ENCODE measurements at places on chromosomes 5 and 9. TPM values are rescaled to one million over a fixed set of nuclear protein-coding genes. Genes with fewer than 3 reads are reported as not detected.

DNA sequence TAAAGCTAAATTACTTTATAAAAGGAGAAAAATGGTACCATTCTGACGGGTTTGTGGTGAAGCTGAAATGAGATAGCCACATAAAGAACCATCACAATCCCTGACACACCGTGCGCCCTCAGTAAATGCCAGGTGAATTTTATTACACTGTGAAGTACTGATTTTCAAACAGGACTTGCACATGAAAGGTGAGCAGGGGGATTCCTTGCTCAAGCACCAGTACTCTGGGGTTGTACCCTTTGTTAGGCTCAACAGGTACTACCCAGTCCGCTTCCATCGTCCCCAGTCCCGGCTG is 419 bp upstream of the RABGAP1 start:
- peaks cover 35% of the 10 kb centered on the region for H3K4me1 ChIP-seq
- H3K4me3 ChIP-seq: peak overlapping the region; percentile 94
- peak overlapping the region; percentile 76 for H3K27ac ChIP-seq
- no peak for DNase-seq

GRCh38 chr9:115864581-115864980 is 289.0 kb upstream of the PAPPA start:
- H3K27me3 ChIP-seq: no peaks in the 10 kb centered on the region
- H3K4me1 ChIP-seq: no peaks in the 10 kb centered on the region
- no peaks in the 10 kb centered on the region for H3K36me3 ChIP-seq
- no peak overlapping the region for H3K27ac ChIP-seq
- no peak for DNase-seq

SLC6A19 gene
- total RNA-seq: not detected

DNA sequence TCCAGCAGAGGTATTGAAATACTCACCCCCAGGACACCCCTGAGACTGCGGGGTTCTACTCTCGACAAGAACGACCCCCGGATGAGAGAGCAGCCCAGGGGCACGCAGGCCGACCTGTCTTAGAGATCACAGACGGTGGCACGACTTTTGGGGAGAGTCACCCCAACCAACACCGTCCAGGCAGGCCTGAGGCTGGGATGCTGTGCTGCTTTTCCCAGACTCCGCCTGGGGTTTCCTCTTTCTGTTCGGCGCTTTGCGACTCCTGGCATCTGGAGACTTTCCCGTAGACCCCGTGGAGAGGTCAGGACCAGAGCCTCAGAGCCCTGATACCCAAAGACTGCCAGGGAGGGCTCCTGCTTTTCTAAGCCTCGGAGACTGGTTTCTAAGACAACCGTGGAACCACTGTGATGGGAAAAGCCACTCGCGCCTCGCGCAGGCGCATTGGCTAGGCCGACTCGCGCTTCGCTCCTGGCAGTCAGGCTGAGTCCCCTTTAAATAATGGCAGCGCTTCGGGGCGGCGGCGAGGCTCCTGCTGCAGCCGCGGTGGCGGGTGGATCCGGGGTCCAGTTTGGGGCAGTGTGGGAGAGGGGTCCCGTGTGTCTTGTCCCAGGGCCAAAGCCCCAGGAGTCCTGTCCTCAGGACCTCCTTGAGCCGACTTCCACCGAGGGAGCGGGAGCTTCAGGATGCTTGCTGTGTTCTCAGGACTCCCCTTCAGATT is 484.0 kb downstream of the SPATA31A7 start:
- no peak overlapping the region for H3K27ac ChIP-seq
- H3K36me3 ChIP-seq: no peaks in the 10 kb centered on the region
- DNase-seq: no peak

PALM2AKAP2 gene
- 45.9 TPM for total RNA-seq

GRCh38 chr9:112050544-112051475 is 124.3 kb downstream of the SUSD1 start:
- no peak for DNase-seq
- H3K27me3 ChIP-seq: no peaks in the 10 kb centered on the region
- no peaks in the 10 kb centered on the region for H3K36me3 ChIP-seq
- H3K4me3 ChIP-seq: no peak overlapping the region
- H3K27ac ChIP-seq: no peak overlapping the region

- H3K4me1 ChIP-seq: no peaks in the 10 kb centered on the region
- H3K27ac ChIP-seq: no peak overlapping the region
- no peak overlapping the region for H3K4me3 ChIP-seq
- no peaks in the 10 kb centered on the region for H3K36me3 ChIP-seq
Measured at GRCh38 chr5:18325431-18325830, 691.2 kb downstream of the TAF11L14 start.

- H3K27me3 ChIP-seq: no peaks in the 10 kb centered on the region
- H3K4me3 ChIP-seq: no peak overlapping the region
- H3K4me1 ChIP-seq: no peaks in the 10 kb centered on the region
- H3K36me3 ChIP-seq: no peaks in the 10 kb centered on the region
- H3K27ac ChIP-seq: no peak overlapping the region
Measured at GRCh38 chr9:34898846-34899245, 59.2 kb upstream of the PHF24 start.

GRCh38 chr5:132024789-132025402 is 13.4 kb upstream of the ACSL6 start:
- H3K4me3 ChIP-seq: no peak overlapping the region
- H3K27ac ChIP-seq: no peak overlapping the region
- no peak for DNase-seq
- no peaks in the 10 kb centered on the region for H3K27me3 ChIP-seq

DNA sequence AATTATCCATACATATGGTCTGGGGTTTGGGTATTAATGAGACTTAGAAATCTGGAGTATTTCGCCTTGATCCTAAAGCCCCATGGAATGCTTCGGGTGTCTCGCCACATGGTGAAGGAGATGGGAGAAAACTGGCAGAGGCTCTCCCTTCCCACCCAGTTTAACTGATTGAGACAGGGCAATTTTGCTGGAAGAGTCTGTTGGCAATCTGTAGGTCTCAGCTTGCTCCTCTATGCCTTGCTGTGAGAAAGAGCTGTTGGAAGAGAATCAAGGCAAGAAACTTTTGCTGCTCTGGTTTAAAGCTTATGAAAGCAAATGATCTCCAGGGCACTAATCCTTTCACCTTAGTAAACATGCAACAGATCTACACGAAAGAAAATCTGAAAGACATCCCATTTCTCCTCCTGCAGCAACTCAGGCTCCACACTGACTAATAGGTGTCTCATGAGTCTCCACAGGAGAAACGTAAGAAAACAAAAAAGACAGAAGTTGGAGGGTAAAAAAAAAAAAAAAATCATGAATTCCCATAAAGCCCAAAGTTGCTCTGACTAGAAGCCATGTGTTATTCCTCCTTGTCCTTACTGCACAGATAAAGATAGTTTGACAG is 369.9 kb downstream of the EFNA5 start:
- no peak for DNase-seq
- no peaks in the 10 kb centered on the region for H3K27me3 ChIP-seq
- peaks cover 9% of the 10 kb centered on the region for H3K4me1 ChIP-seq
- no peak overlapping the region for H3K4me3 ChIP-seq
- no peak overlapping the region for H3K27ac ChIP-seq

LEAP2 gene
- 0.49 TPM for total RNA-seq

FBN2 gene
- total RNA-seq: 5.8 TPM

OR1K1 gene
- total RNA-seq: not detected

- no peaks in the 10 kb centered on the region for H3K4me1 ChIP-seq
- no peak for DNase-seq
- H3K27ac ChIP-seq: no peak overlapping the region
- no peaks in the 10 kb centered on the region for H3K27me3 ChIP-seq
- no peaks in the 10 kb centered on the region for H3K36me3 ChIP-seq
Measured at GRCh38 chr5:57703721-57704120, 221.1 kb upstream of the ACTBL2 start.

DNA sequence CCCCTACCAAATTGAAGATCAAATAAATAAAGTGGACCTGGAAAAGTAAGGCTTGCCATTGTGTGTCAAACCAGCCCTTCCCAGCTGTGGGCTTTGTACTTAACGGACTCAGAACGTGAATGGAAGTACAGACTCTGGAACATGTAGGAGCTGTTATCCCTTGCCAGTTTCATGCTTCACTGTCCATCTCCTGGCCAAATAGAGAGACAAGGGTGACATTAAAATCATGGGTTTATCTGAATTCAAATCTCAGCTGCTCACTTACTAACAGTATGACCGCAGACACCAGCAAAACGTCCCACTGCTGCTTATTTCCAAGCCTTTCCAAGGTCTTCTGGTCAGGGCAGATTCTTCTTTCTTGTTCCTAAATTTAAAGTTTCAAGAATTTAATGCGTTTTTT is 52.2 kb downstream of the EXOSC2 start:
- no peak overlapping the region for H3K27ac ChIP-seq
- no peak for DNase-seq
- H3K4me3 ChIP-seq: no peak overlapping the region
- no peaks in the 10 kb centered on the region for H3K4me1 ChIP-seq

GRM6 gene
- total RNA-seq: not detected

PHF24 gene
- total RNA-seq: 0.35 TPM

- H3K27me3 ChIP-seq: no peaks in the 10 kb centered on the region
- no peak overlapping the region for H3K27ac ChIP-seq
- DNase-seq: no peak
- H3K36me3 ChIP-seq: peaks cover 4% of the 10 kb centered on the region
- no peaks in the 10 kb centered on the region for H3K4me1 ChIP-seq
- H3K4me3 ChIP-seq: no peak overlapping the region
Measured at GRCh38 chr9:69743930-69744329, 15.9 kb downstream of the PTAR1 start.

- H3K36me3 ChIP-seq: no peaks in the 10 kb centered on the region
- H3K27ac ChIP-seq: no peak overlapping the region
- no peak for DNase-seq
- peaks cover 4% of the 10 kb centered on the region for H3K4me1 ChIP-seq
- no peak overlapping the region for H3K4me3 ChIP-seq
Measured at GRCh38 chr9:4223312-4223833, 76.5 kb downstream of the GLIS3 start.

DNA sequence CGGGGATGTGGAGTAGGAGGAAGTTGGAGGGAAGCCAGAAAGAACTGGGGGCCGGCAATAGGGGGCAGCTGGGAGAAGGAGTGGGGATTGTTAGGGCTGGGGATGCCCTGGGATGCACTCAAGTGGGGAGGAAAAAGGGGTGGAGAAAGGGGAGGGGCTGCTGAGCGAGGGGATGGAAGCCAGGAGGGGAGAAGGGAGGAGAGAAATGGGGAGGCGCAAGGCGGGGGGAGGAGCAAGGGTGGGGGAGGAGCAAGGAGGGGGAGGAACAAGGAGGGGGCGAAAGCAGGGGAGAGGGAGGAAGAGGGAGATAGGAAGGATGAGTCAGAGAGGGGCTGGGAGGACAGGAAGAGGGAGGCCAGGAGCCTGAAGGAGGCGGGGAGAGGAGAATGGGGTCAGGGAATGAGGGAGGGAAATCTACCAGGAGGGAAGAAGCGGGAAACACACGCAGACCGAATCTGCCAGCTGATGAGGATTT is 1.6 kb downstream of the IRX4 start:
- H3K4me1 ChIP-seq: peaks cover 6% of the 10 kb centered on the region
- no peak overlapping the region for H3K27ac ChIP-seq
- peaks cover 23% of the 10 kb centered on the region for H3K27me3 ChIP-seq
- H3K36me3 ChIP-seq: no peaks in the 10 kb centered on the region
- no peak overlapping the region for H3K4me3 ChIP-seq

- H3K4me3 ChIP-seq: no peak overlapping the region
- H3K36me3 ChIP-seq: peaks cover 7% of the 10 kb centered on the region
- H3K4me1 ChIP-seq: peaks cover 8% of the 10 kb centered on the region
- H3K27me3 ChIP-seq: no peaks in the 10 kb centered on the region
Measured at GRCh38 chr9:128115187-128116103, 12.1 kb downstream of the PTGES2 start.

RNF183 gene
- not detected for total RNA-seq

PCDH12 gene
- 5.2 TPM for total RNA-seq

PROB1 gene
- 4.9 TPM for total RNA-seq

ERMP1 gene
- total RNA-seq: 9.0 TPM

DNA sequence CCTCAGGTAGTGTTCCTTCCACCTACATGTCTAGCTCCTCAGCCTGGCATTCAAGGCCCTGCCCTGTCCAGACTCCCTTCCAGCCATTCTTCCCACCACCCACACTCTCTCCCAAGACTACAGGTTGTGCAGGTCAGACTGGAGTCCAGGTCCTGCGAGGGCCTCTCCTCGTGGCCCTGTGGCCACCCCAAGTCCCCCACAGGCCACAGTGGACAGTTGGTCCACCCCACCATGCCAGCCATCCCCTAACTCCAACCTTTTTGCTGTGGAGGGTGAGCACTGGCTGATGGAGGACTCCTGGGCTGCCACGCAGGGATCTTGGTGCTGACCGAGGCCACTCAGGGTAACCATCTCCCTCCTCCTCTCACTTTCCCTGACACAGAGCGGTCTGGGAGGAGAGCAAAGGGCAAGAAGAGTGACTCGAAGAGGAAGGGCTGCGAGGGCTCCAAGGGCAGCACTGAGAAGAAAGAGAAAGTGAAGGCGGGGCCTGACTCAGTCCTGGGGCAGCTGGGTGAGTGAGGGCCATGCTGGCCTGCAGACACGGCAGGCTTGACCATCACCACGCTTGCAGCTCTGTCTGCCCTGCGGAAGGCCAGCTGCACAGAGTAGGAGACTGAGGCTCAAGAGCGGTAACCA is 51.0 kb downstream of the JADE2 start:
- no peak overlapping the region for H3K27ac ChIP-seq
- H3K27me3 ChIP-seq: no peaks in the 10 kb centered on the region
- peaks cover 69% of the 10 kb centered on the region for H3K36me3 ChIP-seq

DNA sequence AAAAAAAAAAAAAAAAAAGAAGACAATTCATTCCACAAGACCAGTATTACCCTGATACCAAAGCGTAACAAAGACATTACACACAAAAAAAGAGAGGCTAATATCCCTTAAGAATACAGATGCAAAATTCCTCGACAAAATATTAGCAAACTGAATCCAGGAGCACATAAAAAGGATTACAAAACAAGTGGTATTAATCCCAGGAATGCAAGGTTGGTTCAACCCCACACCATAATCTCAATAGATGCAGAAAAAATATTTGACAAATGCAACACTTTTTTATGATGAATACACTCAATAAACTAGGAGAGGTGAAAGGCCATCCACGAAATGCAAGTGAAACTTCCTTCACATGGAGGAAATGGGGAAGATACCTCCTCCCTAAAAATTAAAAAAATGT is 80.1 kb upstream of the TLR4 start:
- no peak overlapping the region for H3K27ac ChIP-seq
- H3K36me3 ChIP-seq: no peaks in the 10 kb centered on the region
- no peak for DNase-seq
- H3K4me3 ChIP-seq: no peak overlapping the region

- no peak overlapping the region for H3K4me3 ChIP-seq
- no peaks in the 10 kb centered on the region for H3K27me3 ChIP-seq
- H3K4me1 ChIP-seq: no peaks in the 10 kb centered on the region
- H3K27ac ChIP-seq: no peak overlapping the region
Measured at GRCh38 chr5:174892742-174893141, 168.4 kb downstream of the MSX2 start.

GABRB2 gene
- total RNA-seq: 0.78 TPM

CAVIN4 gene
- 0.27 TPM for total RNA-seq

- H3K27ac ChIP-seq: no peak overlapping the region
Measured at GRCh38 chr5:8845296-8845695, 700.6 kb downstream of the SEMA5A start.

GRCh38 chr9:77708064-77708815 is 60.1 kb upstream of the GNA14 start:
- no peak for DNase-seq
- no peaks in the 10 kb centered on the region for H3K27me3 ChIP-seq
- H3K4me1 ChIP-seq: no peaks in the 10 kb centered on the region
- H3K4me3 ChIP-seq: no peak overlapping the region

All from thoracic aorta (tissue), 2 donors.